ENCODE measurements at places on chromosomes 4 and X. TPM values are rescaled to one million over a fixed set of nuclear protein-coding genes. Genes with fewer than 3 reads are reported as not detected.

DNA sequence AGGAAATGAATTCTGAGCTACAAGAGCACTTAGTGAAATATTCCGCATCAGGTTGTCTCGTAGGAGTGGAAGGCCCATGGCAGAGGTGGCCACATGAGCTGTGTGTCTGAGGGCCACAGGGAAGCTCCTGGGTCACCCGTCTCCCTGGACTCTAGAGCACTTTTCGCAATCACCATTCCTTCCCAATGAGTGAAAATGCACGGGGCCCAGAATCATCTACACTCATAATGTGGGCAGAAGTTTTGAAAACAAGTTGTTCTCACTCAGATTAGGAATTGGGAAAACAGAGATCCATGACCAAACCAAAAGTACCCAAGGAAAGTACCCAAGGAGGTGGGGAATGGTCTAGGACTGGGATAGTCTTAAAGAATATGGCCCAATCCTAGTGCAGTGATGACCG lies 94.4 kb downstream of the SCD5 start:
- DNase-seq, result no peak

DNA sequence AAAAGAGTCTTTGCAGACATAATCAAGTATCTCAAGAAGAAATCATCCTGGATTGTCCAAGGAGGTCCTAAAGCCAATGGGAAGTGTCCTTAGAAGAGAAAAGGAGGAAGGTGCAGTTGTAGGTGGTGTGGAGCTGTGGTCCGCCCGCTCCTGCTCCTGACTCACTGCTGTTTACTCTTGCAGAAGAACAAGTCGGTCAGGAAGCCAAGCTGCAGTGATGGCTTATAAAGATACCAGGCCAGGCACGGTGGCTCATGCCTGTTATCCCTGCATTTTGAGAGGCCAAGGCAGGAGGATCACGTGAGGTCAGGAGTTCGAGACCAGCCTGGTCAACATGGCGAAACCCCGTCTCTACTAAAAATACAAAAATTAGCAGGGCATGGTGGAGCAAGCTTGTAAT lies 66.4 kb upstream of the ATP6AP2 start:
- no peak for DNase-seq

Gene LAMTOR3
- total RNA-seq, result 16.1 TPM

Gene GRIA2
- total RNA-seq, result not detected

Gene GSPT2
- 4.1 TPM for total RNA-seq

- DNase-seq, result no peak
Observed at GRCh38 chr4:105837037-105837436, 58.2 kb upstream of the NPNT start.

- DNase-seq, result no peak
Observed at GRCh38 chrX:84760560-84760959, 243.1 kb upstream of the APOOL start.

Measured in liver (tissue), 10 donors.